Activated CD4-positive, alpha-beta memory T cell treated with anti-CD3 and anti-CD28 coated beads for 36 hours (primary cell): ENCODE measurements at places on chromosomes 3 and 15. TPM values are rescaled to one million over a fixed set of nuclear protein-coding genes. Genes with fewer than 3 reads are reported as not detected.

DNA sequence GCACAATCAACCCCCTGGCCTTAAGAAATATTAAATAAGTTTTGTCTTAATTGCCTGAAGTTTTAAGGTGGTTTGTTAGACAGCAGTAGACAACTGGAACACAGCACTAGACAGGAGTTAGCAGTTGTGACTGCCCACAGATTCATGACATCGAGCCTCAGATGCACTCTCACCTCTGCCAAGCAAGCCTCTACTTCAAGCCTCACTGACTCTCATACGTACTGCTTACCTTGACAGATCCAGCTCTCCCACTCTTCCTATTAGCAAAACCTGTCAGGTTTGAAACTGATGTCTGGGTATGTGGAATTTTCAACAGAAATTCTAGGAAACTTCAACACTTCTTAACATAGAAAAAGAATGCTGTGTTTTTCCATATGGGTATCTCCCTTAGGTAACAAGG lies 382.9 kb upstream of the DPH6 start:
- no peak for DNase-seq

GRCh38 chr3:38124324-38125122 lies 12.4 kb downstream of the ACAA1 start:
- DNase-seq: no peak

Gene P2RY1
- 0.15 TPM for total RNA-seq

Gene NR1I2
- 0.36 TPM for total RNA-seq
